Left kidney (tissue), 8 donors: ENCODE measurements at places on chromosomes 1 and 21.

DNA sequence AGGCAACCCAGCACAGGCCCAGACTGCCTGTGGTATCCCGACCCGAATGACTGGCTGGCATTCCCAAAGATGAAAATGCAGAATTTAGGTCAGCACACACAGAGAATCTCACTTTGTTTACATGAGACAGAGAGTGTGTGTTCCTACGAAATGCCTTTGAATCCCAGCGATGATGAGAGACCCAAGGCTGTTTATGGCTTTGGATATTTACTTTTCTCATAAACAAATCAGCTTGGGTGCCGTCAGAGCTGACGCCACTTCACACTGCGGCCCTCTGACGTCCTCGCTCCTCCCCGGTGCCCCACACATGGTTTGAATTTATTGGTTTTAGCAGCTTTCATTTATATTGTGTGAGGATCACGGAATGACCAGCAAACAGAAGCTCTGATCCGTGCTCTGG, 18.7 kb downstream of the TRABD2B start:
- DNase-seq = no peak

DNA sequence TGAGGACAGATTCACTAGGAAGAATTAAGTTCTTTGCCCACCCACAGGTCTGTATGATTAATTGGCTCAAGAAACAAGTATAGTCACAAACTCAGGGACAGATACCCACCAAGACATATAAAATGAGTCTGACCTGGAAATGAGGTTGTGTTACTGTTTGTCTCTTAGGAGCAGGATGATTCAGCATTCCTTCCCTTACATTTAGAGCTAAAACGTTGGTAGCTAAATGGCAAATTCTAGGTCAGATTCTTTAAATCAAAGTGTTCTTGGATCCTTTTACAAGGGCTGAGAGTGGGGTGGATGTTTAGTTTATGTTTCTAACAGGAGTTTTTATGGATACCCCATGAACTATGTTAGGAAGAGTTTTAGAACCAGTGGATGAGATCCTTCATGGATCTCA, 4.7 kb downstream of the RIMKLA start:
- no peak for DNase-seq

DNA sequence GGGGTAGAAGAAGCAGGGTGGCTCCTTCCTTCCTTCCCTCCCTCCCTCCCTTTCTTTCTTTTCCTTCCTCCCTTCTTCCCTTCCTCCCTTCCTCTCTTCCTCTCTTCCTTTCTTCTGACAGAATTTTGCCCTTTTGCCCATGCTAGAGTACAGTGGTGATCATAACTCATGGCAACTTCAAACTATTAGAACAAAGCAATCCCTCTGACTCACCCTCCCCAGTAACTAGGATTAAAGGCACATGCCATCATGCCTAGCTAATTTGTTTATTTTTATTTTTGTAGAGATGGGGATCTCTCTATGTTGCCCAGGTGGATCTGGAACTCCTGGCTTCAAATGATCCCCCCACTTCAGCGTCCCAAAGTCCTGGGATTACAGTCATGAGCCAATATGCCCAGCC, 10.0 kb upstream of the RPE65 start:
- no peak for DNase-seq

- no peak for DNase-seq
Measured at GRCh38 chr1:235399661-235400060, 32.4 kb downstream of the TBCE start.

DNA sequence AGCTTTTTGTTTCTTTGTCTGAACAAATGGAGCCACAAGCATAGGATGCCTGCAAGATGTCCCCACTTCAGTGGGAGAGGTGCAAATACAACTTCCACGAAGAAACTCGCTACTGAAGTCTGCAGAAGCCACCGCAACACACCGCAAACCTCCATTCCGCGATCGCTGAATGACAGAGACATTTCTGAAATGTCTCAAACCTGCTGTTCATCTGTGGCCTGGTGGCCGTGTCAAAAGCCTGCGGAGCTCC, 1.0 kb downstream of the TP53BP2 start:
- DNase-seq = no peak

GRCh38 chr1:176199707-176200106, 7.4 kb downstream of the COP1 start:
- no peak for DNase-seq

DNA sequence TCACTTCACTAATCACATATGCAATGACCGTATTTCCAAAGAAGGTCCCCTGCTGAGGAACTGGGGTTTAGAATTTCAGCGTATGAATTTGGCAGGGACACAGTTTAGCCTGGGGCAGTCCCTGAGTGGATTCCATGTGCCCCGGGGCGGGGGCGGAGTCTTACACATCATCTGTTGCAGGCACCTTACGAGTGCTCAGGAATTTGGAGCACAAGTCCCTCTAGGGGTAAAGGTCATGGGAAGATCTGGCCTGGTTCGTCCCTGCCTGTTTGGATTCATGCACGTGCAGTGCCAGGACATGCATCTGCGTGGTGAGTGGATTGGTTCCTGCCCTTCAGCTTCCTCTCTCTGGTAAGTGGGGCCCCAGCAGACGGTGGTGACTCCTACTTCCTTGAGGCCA, 208.3 kb upstream of the C1orf174 start:
- no peak for DNase-seq

- DNase-seq = no peak
Measured at GRCh38 chr1:12600880-12601633, 17.0 kb downstream of the DHRS3 start.

DNA sequence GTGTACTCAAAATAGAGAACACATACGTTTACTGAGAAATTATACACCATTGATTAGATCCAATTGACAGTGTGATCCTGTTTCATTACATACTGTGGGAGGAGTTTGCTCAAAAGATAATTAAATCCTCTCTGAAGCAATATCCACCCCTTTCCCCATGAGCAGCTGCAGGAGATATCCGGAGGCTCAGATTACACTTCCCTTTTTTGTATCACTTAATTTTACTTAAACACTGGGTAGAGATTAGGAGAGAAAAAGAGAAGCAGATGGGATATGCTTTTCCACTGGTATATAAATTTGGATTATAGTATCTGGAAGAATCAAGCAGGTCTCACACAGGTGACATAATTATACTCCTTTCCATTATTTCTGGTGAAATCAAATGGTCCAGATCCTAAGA, 333.3 kb upstream of the ZRANB2 start:
- DNase-seq = no peak

DNA sequence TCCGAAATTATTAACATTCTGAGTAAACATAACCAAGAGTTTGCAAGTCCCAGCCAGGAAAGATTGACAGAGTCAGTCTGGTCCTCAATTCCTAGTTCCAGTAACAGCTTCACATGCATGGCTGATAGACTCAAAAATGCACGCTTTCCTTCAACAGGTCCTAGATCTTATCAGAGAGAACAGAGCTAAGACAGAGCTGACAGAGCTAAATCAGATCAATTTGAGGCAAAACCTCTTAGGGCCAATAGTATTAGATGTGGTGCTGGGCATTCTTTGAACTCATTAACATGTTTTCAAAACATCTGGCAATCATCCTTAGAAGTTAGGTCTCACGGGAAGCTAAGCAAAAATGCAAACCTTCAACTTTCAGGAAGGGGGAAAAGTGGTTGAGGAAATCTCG, 114.0 kb downstream of the GREM2 start:
- DNase-seq = no peak

- no peak for DNase-seq
Measured at GRCh38 chr1:193118803-193119730, 2.8 kb upstream of the CDC73 start.

- DNase-seq = no peak
Measured at GRCh38 chr1:112841825-112842224, 114.2 kb downstream of the SLC16A1 start.
